Bronchial smooth muscle cell (primary cell): ENCODE measurements at places on chromosomes 16 and 17. TPM values are rescaled to one million over a fixed set of nuclear protein-coding genes. Genes with fewer than 3 reads are reported as not detected.

CLEC19A gene
- total RNA-seq = not detected in 2 replicates

CA4 gene
- 0.09 TPM in 1 of 2 replicates, not detected in the other for total RNA-seq

CACNA1H gene
- total RNA-seq = under 0.01 and 0.43 TPM in 2 replicates

HAP1 gene
- under 0.01 and 0.26 TPM in 2 replicates for total RNA-seq
